ENCODE measurements at places on chromosomes 6 and 20. TPM values are rescaled to one million over a fixed set of nuclear protein-coding genes. Genes with fewer than 3 reads are reported as not detected.
A peak's percentile ranks its signal among the peaks of the same experiment; 100 is the strongest.

DNA sequence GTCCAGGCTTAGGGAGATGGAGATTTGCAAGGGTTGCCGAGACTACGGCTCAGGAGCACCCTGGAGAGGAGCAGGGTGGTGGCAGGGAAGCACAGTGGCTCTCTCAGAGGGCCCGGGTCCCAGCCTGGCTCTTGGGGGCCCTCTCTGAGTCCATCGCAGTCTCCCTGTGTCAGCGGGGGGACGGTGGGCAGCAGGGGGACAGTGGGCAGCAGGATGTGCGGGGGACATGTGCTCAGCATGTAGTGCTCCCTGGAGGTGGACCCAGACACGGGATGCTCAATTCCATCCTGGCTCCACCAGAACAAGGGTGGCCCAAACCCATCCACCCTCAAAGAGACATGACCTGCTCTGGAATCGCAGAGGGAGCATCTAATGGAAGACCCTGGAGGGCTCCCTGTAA is 43.0 kb upstream of the ZBP1 start:
- DNase-seq = peak; percentile 15

DNA sequence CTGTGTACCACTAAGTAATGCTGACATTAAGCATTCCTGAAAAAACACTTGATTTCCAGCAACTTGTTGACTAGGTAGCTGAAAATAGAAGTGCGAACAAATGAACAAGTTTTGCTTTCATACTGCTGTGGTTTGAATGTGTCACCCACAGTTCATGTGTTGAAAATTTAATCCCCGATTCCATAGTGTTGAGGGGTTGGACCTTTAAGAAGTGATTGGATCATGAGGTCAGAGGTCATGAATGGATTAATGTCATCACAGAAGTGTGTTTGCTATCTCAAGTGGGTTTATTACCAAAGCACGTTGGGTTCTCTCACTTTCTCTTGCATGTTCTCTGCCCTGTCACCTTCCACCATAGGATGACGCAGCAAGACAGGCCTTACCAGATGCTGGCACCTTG is 568.5 kb downstream of the UTRN start:
- no peak for DNase-seq

- DNase-seq = no peak
Measured at GRCh38 chr20:49280463-49281058, 2.7 kb upstream of the ZNFX1 start.

DNA sequence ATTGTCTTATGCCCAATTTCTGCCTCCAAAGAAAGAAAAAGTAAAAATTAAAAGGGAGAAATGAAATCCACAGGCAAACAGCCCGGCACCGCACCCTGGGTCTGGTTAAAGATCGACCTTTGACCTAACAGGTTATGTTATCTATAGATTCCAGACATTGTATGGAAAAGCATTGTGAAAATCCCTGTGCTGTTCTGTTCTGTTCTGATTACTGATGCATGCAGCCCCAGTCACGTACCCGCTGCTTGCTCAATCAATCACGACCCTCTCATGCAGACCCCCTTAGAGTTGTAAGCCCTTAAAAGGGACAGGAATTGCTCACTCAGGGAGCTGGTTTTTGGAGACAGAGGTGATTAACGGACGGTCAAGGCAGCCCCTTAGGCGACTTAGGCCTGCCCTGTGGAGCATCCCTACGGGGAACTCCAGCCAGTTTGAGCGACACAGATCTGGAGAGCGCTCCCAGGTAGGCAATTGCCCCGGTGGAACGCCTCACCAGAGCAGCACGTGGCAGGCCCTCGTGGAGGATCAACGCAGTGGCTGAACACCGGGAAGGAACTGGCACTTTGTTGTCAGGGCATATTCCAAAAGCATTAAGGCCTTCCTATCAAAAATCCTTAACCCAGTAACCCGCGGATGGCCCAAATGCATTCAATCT is 12.0 kb upstream of the HFE start:
- no peak for DNase-seq

GRCh38 chr6:52400313-52401041 is 19.7 kb upstream of the EFHC1 start:
- DNase-seq = no peak

DNA sequence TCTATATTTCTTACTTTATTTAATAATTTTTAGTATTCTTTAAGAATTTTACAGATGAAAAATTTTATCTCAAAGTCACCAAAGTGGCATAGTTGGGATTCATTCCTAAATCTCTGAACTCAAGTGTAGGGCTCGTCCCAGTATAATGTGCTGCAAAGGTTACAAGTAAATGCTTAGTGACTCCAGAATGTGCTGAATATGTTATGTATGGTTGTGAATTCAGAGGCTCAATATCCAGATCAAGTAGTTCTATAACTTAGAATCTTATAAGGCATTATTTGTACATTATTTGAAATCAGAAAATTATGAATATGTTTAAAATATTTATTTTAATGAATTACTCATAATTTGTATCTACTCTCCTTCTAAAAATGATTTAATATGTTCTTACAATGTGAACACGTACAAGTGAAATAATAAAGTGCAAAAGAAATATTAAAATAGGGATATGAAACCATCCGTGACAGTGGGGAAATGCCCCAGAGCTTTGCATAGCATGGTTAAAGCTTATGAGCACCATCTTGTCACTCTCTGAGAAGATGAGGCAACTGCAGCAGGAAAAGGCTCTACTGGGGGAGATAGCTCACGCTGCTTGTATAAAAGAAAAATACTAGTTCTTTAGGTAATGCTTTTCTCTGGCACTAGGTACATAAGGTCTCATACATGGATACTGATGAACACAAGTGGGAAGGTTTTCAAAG is 259.0 kb downstream of the FOXC1 start:
- DNase-seq = no peak

- DNase-seq = no peak
Measured at GRCh38 chr6:16760516-16761470, at the start of gene ATXN1. Gene ATXN1, minus strand, starts transcription at chr6:16761460.

- no peak for DNase-seq
Measured at GRCh38 chr6:80466981-80467380, 360.5 kb downstream of the BCKDHB start.

DNA sequence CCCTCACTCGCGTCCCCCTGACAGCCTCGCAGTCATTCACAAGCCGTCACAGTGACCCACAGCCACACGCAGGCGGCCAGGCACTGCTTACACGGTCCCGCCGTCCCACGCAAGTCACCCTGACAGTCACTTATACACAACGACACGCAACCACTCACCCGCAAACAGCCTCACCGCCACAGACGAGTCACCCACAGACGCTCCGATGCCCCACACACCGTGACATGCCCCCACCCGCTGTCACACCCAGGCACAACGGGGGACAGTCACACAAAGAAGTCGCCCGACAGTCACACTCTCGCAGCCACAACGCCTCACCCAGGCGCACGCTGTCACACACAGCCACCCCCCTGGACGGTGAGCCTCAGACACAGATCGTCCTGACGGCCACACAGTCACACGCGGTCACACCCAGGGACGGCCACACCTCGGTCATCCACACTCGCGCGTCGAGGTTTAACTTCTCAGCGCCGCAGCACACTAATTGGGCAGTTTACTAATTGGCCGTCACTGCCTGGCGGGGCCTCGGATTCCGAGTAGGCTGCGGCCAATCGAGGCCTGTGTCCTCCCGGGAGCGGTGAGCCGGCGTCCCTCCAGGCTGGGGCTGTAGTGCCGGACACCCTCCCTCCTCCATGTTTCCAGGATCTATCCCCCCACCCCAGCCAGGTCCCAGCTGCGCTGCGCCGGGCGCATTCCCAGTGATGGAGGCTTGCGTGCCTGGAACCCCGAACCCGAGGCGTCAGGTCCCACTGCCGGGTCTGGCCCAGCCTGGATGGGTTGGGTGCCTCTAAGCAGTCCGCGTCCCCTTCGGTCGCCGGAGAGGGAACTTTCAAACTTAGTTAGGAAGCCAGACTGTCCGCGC is 790 bp downstream of the TOX2 start:
- peak; percentile 72 for DNase-seq

- no peak for DNase-seq
Measured at GRCh38 chr6:122170274-122170673, 229.2 kb upstream of the HSF2 start.

GRCh38 chr6:4130357-4130987 is 4.9 kb downstream of the ECI2 start:
- no peak for DNase-seq

DNA sequence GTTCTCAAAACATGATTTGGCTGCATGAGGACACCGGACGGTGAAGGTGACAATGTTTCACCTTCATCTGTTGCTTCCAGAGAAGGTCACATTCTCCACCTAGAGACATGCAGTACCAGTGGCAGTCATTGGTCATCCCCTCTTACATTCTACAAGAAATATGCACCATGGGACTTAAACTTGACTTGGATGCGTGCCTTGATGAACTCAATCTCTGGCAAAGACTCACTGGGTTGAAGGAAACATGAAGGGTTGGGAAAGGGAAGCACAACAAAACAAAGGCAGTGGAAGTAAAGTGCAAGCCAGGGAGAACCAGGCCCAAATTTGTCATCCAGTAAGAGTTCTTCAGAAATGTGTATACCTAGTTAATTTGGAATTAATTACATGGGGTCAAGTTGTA is 39.4 kb upstream of the ARMH2 start:
- DNase-seq = no peak

GRCh38 chr6:154169193-154169847 is 130.3 kb downstream of the OPRM1 start:
- no peak for DNase-seq

- DNase-seq = no peak
Measured at GRCh38 chr6:117414770-117415169, 11.0 kb downstream of the ROS1 start.

DNA sequence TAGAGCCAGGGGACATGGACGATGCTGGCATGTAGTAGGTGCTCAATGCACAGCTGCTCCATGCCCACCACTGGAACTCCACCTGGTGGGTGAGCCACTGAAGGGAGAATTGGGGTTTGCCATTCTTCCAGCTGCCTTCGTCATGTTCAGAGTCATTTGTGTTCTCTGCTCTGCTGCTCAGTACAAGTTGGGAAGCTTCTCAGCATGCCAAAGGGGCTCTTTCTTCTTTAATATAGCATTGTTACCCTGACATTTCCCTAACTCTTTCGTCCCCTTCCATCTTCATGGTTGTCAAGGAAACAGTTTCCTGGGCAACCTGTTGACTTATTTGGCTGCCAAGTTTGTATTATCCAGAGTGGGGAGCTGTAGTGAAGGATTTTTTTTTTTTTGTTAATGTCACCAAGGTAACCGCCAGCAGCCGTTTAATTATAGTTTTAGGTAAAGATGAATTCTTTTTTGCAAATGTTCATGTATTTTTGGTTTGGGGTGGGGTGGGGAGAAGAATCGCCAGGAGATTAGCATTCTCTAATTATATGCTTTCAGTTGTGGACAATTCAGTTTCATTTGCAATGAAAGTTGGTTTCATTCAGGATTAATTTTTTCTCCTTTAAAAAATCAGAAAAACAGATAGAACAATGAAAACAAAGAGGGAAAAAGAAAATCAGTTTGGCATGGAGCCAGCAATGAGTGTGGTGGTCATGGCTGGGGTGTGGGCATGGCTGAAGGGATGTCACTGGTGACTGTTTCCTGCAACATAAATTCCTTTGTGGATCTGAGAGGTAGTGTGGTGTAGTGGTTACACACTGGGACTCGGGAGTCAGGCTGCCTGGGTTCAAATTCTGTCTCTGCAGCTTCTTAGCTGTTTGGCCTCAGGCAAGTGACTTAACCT is 73.0 kb upstream of the KCNG1 start:
- DNase-seq = no peak

GRCh38 chr6:26520237-26520849 is 17.8 kb upstream of the HMGN4 start:
- no peak for DNase-seq

DNA sequence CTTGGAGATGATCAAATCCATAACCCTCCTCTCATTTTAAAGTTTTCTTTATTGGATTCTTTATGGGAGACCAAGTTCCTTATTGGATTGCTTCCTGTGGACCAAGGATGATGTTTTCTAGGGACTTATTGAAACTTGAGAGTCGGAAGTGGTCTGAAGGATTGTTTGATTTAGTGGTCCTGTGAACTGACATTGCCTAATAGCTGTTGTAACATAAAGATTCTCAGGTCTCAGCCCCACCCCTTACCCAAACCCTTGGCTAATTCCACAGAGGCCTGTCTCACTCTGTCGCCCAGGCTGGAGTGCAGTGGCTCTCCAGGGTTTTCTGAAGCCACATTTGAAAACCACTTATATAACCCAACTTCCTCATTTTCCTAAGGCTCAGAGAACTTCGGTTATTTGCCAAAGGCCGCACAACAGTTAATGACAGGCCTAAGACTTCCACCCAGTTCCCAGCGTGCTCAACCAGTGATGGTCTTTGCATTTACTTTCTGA is 77.0 kb downstream of the ATXN1 start:
- DNase-seq = no peak

GRCh38 chr6:146590492-146590891 is 8.3 kb upstream of the ADGB start:
- no peak for DNase-seq

- DNase-seq = no peak
Measured at GRCh38 chr6:155389130-155389529, 66.5 kb downstream of the NOX3 start.

The MOXD1 gene
- total RNA-seq = 1.6 TPM

The OPN5 gene
- not detected for total RNA-seq

The SLC35F1 gene
- 7.7 TPM for total RNA-seq

The C20orf202 gene
- 0.13 TPM for total RNA-seq

The CLPSL1 gene
- total RNA-seq = not detected

The TSPO2 gene
- total RNA-seq = not detected

The LY6G6C gene
- total RNA-seq = not detected

The VGLL2 gene
- 38.1 TPM for total RNA-seq

The FBXO5 gene
- 2.1 TPM for total RNA-seq
